ENCODE measurements at places on chromosomes 3 and 15. TPM values are rescaled to one million over a fixed set of nuclear protein-coding genes. Genes with fewer than 3 reads are reported as not detected.

Gene GOLGA6D
- total RNA-seq = not detected

Gene DUOX2
- 0.26 TPM for total RNA-seq

Gene KLHL40
- not detected for total RNA-seq

Gene TMEM212
- total RNA-seq = not detected

Gene TMC3
- 0.33 TPM for total RNA-seq

Gene MED12L
- 0.78 TPM for total RNA-seq

Gene SSUH2
- total RNA-seq = 0.26 TPM

Gene PRR23B
- total RNA-seq = not detected

Gene NR2E3
- 0.52 TPM for total RNA-seq

Gene TEX264
- total RNA-seq = 41.2 TPM

Gene ECE2
- total RNA-seq = 18.8 TPM

Gene IQCH
- 6.7 TPM for total RNA-seq

Gene CHL1
- 3.0 TPM for total RNA-seq

Gene CSK
- total RNA-seq = 11.2 TPM

Gene A4GNT
- 4.0 TPM for total RNA-seq

Gene DPH6
- 10.9 TPM for total RNA-seq

Gene TIGIT
- not detected for total RNA-seq

Gene RPL39L
- not detected for total RNA-seq

Gene TRAT1
- total RNA-seq = not detected

Gene DENND6A
- total RNA-seq = 9.9 TPM

Gene ARGFX
- total RNA-seq = not detected

Gene ISLR2
- total RNA-seq = not detected

Gene CEMIP
- total RNA-seq = not detected

Gene IL17RD
- total RNA-seq = 1.3 TPM

Gene ONECUT1
- 126 TPM for total RNA-seq

Gene CHRM5
- total RNA-seq = not detected

Gene CSTA
- total RNA-seq = 1.3 TPM

Gene CHDH
- 21.5 TPM for total RNA-seq

Gene SUCNR1
- 0.26 TPM for total RNA-seq

Data from body of pancreas (tissue), 4 donors.